ENCODE measurements at places on chromosomes 12 and 14.

GRCh38 chr14:44820230-44820964 lies 141.3 kb downstream of the KLHL28 start:
- DNase-seq, result no peak

DNA sequence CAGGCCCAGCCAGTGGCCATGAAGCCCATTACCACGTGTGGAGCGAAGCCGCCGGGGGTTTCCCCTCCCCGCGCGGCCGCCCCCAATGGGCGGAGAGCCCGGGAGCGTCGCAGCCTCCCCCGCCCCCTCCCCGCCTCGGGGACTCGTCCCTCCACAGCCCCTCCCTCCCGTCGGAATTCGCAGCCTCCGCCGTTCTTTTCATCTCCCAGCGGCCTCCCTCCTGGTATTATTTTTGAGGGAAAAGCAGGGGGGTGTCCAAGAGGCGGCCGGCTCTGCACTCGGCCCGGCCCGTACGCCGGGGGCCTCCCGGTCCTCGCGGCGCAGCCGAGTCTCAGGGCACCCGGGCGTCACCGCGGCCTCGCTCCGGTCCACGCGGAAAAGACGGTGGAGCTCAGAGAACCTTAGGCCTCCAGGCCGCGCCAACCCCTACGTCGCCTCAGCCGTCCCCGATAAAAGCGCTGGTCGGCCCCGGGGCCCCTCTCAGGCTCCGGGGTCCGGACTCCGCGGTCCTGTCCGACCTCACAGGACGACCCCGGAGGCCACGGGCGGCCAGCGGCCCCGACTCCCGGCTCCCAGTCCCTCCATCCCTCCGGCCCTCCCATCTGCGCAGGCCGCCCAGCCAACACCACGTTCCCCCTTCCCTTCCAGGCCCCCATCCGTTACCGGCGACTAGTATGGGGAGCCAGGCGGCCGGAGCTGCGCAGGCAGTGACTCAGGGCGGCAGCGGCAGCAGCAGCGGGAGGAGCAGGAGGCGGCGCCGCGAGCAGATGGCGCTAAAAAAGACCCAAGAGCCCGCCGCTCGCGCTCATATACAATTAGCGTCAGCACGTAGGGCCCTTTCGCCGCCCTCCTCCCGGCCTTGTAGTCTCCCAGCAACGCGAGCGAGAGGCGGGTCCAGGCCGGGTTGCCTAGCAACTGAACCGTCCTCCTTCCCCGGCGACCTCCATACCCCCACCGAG lies at the start of gene NAP1L1:
NAP1L1 (minus strand) TSS at position 782 of the 959 bp plus-strand sequence. CDS start 10,466 bp downstream, outside the sequence.
- peak; percentile 89 for DNase-seq

GRCh38 chr14:90649083-90649482 lies 167.1 kb downstream of the TTC7B start:
- DNase-seq, result no peak

DNA sequence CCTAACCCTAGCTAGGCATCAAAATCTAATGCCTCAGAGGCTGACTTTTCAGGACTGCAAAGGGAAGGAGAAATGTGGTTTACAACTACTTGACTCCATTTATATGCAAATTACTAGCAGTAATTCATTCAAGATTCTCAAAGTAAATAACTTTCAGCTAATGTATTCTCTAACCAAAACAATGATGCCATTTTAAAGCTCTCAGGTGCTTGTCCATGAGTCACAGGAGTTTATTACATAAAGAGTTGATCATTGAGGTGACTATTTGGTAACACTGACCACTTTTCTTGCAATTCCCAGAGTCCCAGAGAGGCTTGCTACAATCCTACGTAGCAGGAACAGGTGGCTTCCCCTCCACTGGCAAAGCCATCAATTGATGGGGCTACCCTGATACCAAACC lies 109.0 kb upstream of the SLC35F4 start:
- DNase-seq, result no peak

GRCh38 chr12:21608196-21608595 lies 3.5 kb upstream of the GYS2 start:
- DNase-seq, result no peak

DNA sequence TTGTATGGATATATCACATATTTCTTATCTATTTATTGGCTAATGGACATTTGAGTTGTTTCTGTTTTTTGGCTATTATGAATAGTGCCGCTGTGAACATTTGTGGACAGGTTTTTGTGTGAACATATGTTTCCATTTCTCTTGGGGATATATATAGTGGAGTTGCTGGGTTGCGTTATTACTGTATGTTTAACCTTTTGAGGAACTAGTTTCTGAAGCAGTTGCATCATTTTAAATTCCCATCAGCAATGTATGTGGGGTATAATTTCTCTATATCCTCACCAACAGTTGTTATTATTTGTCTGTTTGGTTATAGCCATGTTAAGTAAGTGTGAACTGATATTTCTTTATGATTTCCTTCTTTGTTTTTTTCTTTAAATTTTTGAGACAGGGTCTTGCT lies 10.7 kb downstream of the TCTN2 start:
- DNase-seq, result no peak

DNA sequence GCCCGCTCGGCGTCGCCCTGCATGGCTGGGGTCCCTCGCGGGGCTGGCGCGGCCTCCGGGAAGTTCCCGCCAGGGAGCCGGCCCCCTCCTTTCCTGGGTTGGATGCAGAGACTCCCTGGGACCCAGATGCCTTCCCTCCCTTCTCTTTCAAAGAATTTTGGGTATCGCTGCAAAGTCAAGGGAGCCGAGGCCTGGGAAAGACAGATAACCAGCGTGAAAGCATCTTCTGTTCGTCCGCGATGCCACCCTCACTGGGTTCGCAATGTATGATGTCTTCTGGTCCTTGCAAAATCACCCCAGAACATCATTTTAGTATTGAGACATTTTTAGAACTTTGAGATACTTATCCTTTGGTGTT lies 451 bp downstream of the IRAK3 start:
- no peak for DNase-seq

- DNase-seq, result peak; percentile 23
Observed at GRCh38 chr14:91177073-91178034, 63.5 kb downstream of the DGLUCY start.

- no peak for DNase-seq
Observed at GRCh38 chr14:76022991-76023390, 37.4 kb downstream of the IFT43 start.

DNA sequence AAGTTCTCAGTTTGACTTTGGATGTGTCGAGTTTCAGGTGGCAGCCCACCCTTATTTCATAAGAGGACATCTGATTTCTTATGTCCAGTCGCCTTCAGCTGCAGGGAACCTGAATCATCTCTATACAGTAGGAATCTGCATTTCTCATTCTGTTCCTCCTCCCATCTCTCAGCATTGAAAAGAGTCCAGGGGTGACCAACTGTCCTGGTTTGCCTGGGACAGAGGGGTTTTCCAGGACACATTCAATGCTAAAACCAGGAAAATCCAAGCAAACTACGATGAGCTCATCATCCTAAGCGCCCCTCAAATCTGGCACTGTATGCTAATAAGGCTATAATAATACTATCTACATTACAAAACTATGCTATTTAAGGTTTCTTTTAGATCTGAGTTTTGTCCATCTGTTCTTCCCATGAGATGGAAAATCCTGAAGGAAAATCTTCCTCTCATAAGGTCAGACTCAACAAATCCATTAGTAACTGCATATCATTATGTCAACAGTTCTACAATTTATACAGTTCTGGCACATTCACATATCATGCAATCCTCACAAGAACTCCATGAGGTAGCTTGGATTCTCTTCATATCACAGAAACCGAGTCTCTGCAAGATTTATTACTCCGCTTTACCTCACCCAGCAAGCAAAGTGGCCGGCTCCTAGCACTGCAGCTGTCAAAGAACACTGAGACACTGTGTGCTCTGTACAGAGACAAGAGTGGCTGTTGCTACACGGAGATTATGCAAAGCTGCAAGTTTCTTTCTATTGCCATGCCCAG lies 15.6 kb upstream of the CALM1 start:
- no peak for DNase-seq

DNA sequence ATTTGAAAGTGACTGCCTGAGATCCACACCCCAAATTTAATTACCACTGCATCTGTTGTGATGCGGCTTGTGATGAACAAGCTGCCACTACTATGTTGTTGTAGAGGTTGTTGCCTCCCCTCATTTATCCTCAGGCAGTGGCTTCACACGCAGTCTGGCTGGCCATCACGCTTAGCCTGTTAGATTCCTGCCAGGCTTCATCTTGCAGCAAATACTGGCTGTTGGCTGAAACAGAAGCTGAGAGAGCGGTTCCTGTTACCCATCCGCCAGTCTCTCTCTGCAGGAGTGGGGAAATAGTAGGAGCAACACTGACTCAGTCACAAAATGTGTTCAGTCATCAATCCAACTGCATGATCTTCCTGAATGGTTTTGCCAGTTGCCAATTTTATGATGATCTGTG lies 934.4 kb downstream of the FLRT2 start:
- no peak for DNase-seq
